ENCODE measurements at places on chromosomes 6 and 20. TPM values are rescaled to one million over a fixed set of nuclear protein-coding genes. Genes with fewer than 3 reads are reported as not detected.

LZTS3 gene
- 6.3 TPM for total RNA-seq

SLC22A16 gene
- not detected for total RNA-seq

GRCh38 chr20:15655295-15655874 is 917.9 kb downstream of the KIF16B start:
- DNase-seq = no peak

- no peak for DNase-seq
These were observed 124.1 kb downstream of the RNF144B start for GRCh38 chr6:18511211-18511610.

DNA sequence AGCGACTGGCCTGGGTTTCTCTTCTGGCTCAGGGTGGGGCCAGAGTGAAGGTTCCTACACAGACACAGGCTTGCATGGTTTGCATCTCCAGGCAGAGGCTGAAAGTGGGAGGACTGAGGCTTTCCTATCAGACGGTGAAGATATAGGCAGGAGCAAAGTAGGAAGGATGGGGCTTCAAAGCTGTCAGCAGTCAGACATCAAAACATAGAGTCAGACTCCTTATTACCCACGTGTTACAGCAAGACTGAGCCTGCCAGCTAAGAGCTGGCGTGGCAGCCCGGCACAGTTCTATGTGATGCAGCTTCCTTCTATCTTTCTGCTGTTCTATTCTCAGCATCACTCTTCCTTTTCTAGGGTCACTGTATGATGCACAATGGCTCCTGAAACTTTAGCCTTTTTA is 445.1 kb downstream of the DOK5 start:
- no peak for DNase-seq

- DNase-seq = no peak
These were observed 117.5 kb upstream of the SAMD5 start for GRCh38 chr6:147390909-147391536.

- DNase-seq = no peak
These were observed at the start of gene TAAR1 for GRCh38 chr6:132659082-132659481. Gene TAAR1, minus strand, starts transcription at chr6:132659182. Its CDS starts 13,179 bp downstream, at chr6:132646003.

- no peak for DNase-seq
These were observed 493 bp downstream of the CD83 start for GRCh38 chr6:14118091-14118439.

Measured in esophagus squamous epithelium (tissue), 5 donors.